ENCODE measurements at places on chromosomes 6 and 20.

DNA sequence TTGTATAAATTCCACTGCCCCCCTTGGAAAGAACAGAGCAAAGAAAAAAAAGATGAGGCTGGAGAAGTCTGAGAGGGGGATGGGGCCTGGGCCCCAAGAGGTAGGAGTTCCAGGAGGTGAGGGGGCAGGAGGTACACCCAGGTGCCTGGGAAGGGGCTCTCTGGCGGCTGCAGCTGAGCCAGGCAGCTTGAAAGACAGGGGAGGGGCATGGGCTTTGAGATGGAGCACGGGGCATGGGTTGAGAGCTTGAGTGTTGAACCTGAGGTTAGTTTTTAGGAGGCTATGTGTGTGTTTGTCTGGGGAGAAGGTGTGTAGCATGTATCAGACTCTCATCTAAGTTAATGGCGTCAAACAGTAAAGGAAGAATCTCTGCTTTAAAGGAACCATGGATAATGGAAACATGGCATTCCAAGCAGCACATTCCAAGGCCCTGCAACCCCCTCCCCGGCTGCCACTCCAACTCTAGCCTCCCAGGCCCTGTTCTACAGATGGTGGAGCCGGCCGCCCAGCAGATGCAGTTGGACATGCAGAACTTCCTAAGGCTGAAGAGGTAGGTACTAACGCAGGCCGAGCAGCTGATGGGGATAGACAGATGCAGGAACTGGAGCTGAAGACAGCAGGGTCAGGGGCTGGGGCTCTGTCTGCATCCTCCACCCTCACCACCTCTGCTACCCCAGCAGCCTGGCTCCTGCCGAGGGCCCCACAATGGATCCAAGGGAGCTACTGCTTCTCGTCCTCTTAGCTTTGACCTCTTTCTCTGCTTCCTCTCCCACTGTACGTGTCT, 42.1 kb downstream of the MDFI start:
- DNase-seq: no peak

DNA sequence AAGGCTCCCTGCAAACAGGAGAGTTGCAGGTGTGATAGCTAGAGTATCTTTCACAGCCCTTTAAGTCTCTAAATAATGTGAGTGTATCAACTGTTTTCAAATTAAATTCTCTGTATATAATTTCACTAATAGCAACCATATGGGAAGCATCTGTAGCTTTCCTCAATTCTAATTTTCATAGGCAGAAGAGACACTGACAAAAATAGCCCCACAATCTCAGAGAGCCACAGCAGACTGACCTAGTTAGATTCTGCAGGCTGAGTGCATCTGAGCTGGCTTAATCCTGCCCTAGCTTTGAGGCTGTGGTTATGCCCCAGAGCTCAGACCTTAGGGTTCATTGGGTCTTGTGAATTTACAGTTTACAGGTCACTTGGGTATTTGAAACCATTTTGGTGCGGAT, 63.9 kb downstream of the MAP7 start:
- DNase-seq: no peak

- DNase-seq: no peak
Observed at GRCh38 chr6:14149739-14150130, 32.2 kb downstream of the CD83 start.

GRCh38 chr6:126385536-126385935, 45.6 kb downstream of the CENPW start:
- no peak for DNase-seq

GRCh38 chr6:35385457-35386202, 43.3 kb downstream of the PPARD start:
- DNase-seq: no peak

DNA sequence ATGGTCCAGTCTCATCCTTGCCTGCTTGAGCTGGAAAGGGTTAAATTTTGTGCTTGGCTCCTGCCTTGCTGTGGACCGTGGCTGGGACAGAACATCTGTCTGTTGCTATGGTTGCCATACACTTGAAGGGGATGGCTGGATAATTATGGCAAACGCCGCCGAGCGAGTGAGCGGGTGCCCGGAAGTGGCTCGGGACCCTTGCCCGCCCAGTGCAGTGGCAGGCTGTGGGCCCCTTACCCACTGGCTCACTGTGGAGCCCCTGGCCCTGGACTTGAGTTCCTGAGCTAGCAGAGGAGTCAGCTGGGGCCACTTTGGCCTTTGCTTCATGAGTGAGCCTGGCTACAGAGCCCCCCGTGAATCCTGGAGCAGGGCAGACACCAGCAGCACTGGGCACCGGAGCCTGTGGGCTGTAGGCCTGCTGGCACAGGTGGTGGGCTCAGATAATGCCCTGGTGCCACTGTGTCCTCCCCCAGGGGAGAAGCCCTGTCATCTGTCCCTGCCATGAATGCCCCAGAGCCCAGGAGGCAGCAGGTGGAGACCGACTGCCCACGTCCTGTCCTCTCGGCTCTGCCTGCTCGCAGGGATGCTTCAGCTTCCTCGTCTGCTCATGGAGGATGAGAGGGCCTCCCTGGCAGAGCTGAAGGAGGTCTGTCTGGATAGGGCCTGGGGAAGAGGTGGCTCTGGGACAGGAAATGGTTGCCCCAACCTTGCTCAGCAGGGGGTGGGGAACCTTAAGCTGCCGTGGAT, 25.5 kb upstream of the NOL4L start:
- DNase-seq: peak; percentile 35

- no peak for DNase-seq
Observed at GRCh38 chr6:35185971-35186370, 27.8 kb upstream of the SCUBE3 start.

DNA sequence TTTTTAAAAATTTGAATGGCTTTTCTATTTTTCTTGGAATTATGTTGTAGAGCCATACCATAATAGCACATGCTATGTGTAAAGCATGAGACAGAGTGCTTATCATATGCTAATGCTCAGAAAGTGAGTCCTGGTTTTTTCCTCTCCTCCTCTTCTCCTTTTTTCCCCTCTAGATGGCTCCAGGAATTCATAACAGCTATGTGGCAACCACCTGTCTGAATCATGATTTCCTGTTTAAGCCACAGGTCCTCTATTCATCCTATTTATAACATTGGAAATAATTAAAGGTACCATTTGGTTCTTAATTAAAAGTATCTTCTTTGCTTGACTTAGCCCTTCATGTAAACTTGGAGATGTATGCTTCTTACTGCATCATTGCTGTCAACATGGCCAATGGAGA, 260.0 kb upstream of the MAP3K7 start:
- DNase-seq: no peak

Measured in Jurkat, Clone E6-1 (cell line).